ENCODE measurements at places on chromosomes 4 and X. TPM values are rescaled to one million over a fixed set of nuclear protein-coding genes. Genes with fewer than 3 reads are reported as not detected.

- H3K27me3 ChIP-seq: peaks cover 87% of the 10 kb centered on the region
- H3K4me3 ChIP-seq: no peak within 1 kb of the TSS
- peaks cover 15% of the 10 kb centered on the region for H3K4me1 ChIP-seq
- DNase-seq: no peak
- no peak within 1 kb of the TSS for H3K27ac ChIP-seq
Measured at GRCh38 chr4:185017964-185018772, at the start of gene HELT. Gene HELT, plus strand, starts transcription at chr4:185018490. Its CDS starts 439 bp downstream, at chr4:185018929.

DNA sequence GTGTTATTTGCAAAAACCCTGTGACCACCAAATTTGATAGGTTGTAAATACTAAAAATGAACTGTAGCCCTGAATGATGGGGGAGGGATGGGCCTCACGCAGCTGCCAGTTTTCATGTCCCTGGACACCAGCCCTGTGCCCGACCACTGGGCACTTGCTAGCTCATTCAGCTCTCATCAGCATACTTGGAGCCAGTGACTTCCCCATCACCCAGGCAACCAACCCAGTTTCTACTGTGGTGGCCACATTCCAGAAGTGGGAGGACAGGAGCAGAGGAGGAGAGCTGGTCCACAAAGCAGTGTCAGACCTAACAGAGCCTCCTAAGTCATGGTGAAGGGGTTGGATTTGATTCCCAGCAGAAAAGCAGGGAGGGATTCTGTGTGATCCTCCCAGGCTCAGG lies 128.2 kb downstream of the CPEB2 start:
- no peak overlapping the region for H3K27ac ChIP-seq
- no peak overlapping the region for H3K4me3 ChIP-seq
- no peak for DNase-seq
- no peaks in the 10 kb centered on the region for H3K4me1 ChIP-seq

The MAGEC1 gene
- not detected for total RNA-seq

- no peaks in the 10 kb centered on the region for H3K4me1 ChIP-seq
- DNase-seq: no peak
- no peak overlapping the region for H3K4me3 ChIP-seq
- H3K36me3 ChIP-seq: no peaks in the 10 kb centered on the region
- peaks cover 29% of the 10 kb centered on the region for H3K27me3 ChIP-seq
Measured at GRCh38 chr4:74045247-74045646, 6.8 kb upstream of the CXCL3 start.

DNA sequence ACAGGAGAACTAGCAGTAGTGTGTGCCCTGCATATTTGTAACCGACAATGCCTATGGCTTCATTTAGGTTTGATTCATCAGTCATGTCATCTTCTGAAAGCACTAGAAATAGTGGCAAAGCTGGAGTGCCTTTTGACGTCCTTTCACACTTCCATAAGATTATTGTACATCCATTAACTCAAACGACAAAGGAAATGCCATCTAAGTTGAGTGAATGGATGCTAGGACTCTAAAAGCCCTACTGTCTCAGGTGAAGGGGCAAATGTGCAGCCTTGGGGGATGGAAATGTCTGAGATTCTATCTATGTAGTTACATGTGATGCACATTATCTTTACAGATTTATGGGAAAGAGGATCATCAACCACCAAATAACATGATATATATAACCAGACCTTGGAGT lies 1473.6 kb downstream of the STIM2 start:
- no peak overlapping the region for H3K4me3 ChIP-seq
- no peak overlapping the region for H3K27ac ChIP-seq
- no peak for DNase-seq
- H3K36me3 ChIP-seq: no peaks in the 10 kb centered on the region
- H3K4me1 ChIP-seq: no peaks in the 10 kb centered on the region

DNA sequence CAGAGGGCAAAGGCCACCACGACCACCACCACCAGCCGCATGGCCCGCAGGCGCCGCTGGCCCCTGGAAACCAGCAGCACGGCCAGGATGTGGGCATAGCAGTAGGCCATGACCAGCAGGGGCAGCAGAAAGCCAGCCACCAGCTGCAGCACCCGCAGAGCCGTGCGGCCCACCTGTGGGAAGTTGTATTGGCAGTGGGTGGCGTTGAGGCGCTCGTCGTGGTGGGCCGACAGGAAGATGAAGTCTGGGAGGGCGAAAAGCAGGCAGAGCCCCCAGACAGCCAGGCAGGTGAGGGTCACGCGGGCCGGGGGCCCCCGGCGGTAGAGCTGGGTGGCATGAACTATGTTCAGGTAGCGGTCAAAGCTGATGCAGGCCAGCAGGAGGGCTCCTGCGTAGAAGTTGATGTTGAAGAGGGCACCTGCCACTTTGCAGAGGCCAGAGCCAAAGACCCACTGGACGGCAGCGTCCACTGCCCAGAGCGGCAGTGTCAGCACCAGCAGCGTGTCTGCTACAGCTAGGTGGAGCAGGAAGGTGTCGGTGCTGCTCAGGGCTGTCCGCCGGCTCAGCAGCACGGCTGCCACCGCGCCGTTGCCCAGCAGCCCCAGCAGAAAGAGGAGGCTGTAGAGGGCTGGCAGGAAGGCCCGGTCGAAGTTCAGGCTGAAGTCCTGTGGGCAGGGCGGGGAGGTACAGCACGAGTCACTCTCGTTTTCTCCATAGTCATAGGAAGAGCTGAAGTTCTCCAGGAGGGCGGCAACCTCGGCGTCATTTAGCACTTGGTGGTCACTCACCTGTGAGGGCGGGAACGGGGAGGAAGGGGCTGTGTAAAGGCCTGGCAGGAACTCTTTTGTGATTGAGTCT lies 1.4 kb downstream of the CXCR3 start:
- peaks cover 78% of the 10 kb centered on the region for H3K4me1 ChIP-seq
- DNase-seq: peak; percentile 40
- H3K4me3 ChIP-seq: peak overlapping the region; percentile 90

- peaks cover 7% of the 10 kb centered on the region for H3K4me1 ChIP-seq
- H3K4me3 ChIP-seq: no peak overlapping the region
- H3K27ac ChIP-seq: no peak overlapping the region
- H3K27me3 ChIP-seq: no peaks in the 10 kb centered on the region
Measured at GRCh38 chr4:38724475-38724808, 58.3 kb downstream of the TLR10 start.

The CSN1S1 gene
- total RNA-seq: not detected
